ENCODE measurements at places on chromosomes 11 and 22.

- no peak for DNase-seq
These were observed 13.7 kb downstream of the ARHGEF17 start for GRCh38 chr11:73321604-73322381.

- no peak for DNase-seq
These were observed 318.7 kb downstream of the BRD1 start for GRCh38 chr22:49509016-49509415.

DNA sequence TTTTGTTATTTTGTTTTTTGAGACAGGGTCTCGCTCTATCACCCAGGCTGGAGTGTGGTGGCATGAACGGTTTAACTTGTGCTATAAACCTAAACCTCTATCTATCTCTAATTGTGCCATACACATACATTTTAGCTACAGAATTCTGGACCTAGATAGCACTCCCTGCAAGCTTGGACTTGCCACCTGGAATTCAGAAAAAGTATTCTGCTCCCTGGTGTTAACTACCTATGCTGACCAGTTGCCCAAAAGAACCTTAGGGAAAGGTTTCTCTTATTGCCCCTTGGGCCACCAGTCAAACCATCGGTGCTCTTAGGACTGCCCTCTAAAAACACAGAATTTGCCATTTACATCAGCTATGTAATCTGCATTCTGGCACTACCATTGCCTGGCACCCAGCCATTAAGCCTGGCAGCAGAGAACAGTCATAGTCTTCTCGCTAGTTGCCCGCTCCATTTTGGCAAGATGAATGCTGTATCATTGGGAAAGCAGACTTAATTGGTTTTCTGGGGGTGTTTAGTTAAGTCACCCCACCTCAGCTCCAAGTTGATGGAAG, 55.3 kb downstream of the ETS1 start:
- no peak for DNase-seq

DNA sequence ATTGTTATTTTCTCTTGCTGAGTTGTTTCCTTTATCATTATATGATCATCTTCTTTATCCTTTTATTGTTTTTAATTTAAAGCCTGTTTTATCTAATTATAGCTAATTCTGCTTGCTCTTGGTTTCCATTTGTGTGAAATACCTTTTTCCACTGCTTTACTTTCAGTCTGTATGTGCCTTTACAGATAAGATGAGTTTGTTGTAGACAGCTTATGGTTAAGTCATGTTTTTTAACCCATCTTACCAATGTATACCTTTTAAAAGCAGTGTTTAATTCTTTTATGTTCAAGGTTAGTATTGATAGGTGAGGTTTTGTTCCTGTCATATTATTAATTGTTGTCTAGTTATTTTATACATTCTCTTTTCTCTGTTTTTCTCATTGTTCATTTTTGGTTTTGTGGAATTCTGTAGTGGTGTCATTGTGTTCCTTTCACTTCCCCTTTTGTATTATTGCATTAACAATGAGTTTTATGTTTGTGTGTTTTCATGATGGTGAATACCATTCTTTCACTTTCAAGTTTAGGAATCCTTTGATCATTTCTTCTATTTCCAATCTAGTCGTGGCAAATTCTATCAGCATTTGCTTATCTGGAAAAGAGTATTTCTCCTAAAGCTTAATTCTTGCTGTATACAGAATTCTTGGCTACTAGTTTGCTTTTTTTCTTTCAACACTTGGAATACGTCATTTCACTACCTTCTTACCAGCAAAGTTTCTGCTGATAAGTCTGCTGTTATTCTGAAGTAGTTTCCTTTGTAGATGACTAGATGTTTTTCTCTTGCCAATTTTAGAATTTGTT, 21.8 kb downstream of the OR5AN1 start:
- DNase-seq: no peak

- peak; percentile 22 for DNase-seq
These were observed 223.6 kb downstream of the ADAMTS15 start for GRCh38 chr11:130671801-130672700.

DNA sequence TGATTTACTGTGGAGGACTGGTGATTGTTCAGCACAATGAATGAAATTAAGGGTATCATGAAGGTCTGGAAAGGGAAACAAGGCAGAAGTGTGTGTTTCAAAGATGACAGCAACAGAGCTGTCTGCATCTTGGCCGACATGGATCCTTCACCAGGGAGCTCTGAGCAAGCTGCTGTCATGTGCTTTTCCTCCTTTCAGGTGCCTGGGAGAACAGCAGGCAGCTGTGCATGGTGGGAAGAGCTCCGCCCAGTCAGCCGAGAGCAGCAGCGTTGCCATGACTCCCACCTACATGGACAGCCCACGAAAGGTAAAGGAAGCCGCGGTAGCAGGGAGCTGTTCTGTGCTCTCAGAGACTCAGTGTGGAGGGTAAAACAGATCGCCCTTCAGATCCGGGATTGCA, 87.1 kb upstream of the YWHAH start:
- no peak for DNase-seq

DNA sequence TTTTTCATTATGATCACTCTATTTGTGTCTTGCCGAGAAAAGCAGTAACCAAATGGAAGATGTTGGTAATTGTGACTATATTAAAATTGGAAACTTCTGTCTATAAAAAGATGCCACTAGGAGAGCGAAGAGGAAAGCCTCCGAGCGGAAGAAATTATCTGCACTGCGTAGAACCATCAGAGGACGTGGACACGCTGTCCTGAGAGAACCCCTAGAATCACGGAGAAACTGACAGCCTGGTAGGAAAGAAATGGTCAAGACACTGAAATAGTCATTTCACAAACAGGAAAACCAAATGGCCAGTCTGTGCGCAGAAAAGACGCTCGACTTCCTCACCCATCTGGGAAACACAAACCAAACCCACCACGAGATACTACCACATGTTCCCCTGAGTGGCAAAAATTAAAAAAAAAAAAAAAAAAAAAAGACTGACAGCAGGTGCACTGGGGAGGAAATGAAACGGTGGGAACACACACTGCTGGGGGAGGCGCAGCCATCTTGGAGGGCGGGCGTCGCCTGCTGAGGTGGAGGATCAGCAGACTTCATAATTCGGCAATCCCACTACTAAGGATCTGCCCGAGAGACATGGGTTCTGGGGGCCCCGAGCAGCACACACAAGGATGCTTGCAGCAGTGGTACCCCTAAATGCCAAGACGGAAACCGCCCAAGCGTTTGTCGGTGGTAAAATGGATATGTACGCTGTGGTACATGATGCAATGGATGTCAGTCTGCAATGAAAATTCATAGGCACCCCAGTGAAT, 21.3 kb downstream of the IFITM10 start:
- no peak for DNase-seq

GRCh38 chr11:117381481-117382387, 54.1 kb downstream of the CEP164 start:
- no peak for DNase-seq

DNA sequence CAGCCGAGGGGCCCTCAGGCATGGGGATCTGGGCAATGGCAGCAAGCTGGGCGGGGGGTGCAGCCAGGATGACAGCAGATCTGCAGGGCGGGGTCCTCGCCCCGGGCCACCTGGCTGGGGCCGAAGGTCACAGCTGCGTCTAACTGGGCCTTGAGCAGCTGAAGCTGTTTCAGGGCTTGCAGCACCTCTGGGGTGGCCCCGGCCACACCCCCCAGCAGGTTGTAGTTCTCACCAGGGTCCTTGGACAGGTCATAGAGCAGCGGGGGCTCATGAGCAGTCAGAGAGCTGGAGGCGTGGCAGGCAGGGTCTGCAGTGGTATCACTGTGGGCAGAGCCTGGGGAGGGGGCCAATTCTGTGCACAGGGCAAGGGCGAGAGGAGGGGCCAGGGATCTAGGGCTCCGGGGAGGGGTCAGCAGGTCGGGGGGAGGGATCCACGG, 2.8 kb downstream of the ARSA start:
- DNase-seq: no peak

DNA sequence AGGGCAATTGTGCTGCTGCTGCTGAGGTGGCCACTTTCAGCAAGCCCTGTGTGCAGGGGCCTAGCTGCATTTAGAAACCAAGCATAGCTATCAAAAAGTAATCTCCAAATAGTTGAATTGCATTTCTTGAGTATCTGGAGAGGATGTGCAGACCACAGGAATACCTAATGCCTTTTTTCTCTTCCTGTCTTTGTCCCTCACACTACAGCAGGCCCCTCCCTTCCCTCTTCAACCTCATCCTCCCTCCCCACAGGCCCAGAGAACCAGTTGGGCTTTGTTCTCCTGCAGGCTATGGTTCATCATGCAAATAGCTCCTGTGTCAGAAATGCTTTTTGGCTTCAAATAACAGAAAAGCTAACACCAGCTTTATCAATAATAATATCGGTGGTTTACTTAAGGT, 47.7 kb downstream of the DKK3 start:
- no peak for DNase-seq

DNA sequence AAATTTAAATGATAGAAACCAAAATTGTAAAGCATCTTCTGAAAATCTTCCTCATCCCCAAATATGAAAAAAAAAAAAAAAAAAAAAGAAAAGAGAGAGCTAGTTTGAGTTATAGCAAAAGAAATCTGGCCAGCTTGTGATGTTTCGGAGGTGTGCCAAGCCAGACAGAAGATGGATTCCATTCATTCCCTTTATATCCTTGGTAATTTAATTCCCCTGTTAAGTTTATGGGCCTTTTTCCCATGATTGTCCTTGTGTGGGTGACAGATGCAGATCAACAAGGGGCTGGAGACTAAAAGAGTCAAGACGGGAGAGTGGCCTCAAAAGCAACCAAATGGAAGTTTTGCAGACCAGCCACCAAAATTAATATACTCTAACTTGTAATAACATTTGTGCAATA, 47.6 kb upstream of the PARVA start:
- no peak for DNase-seq

DNA sequence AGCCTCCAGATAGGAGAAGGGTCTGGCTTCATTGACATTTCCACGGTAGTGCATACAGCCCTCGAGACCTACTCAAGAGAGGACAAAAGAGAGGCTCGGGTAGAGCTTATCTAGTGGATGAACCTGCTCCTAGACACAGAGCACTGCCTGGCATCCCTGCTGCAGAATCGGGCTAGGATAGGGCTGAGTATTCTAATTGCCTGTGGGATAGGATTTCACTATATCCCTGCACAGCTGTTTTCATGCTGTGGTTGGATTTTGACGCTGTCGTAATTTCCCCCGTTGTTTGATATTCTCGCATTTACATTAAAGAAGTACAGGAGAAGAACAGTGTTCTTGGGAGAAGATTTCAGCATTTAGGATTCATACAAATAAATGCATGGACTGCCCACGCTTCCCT, 107.8 kb downstream of the KIRREL3 start:
- DNase-seq: no peak

DNA sequence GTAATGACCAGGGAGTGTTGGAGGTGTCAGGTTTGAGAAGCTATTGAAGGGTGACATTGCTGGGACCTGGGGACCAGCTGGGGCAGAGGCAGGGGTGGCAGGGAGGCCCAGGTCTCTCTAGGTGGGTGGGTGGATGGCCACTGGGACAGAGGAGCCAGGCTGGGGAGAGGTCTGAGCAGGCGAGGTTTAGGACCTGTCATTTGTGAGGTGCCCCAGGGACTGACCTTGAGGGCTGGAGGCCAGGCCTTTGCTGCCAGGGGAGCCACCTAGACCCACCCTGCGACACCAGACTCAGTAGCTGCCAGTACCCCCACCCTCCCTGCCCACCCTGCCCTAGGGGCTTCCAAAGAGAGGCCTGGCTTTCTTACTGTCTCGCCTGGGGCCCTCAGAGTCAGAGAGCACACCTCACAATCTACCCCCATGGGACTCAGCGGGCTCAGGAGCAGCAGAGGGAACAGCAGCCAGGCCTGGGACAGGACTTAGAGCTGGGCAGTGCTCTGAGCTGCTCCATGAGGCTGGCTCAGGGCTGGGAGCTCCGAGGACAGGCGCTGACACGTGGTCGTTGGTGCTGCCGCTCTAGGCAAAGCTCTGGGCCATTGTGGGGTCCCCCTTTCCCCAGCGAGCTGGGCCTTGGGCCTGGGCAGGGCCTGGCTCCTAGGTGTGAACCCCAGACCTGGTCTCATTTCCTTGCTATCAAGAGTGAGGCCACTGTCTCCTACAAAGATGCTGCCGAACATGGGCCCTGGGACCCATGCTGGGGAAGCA, 28.6 kb upstream of the PPARA start:
- no peak for DNase-seq

GRCh38 chr11:132475026-132475425, 1057.3 kb downstream of the OPCML start:
- no peak for DNase-seq

DNA sequence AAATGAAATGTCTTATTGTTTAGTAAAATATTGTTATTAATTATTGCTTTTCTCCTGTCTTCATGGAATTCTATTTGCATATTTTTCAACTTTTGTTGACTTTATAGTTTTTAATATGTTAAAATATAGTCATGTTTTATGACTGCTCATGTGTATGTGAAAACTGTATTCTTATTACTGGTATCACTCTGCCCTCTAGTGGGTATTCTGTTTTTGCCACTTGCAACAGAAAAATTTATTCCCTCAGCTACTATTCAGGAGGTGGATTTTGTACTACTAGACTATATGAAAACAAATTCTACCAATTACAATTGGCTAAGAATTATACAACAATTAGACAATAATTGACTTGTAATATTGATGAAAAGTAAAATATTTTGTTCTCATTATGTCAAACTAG, 45.0 kb downstream of the OR4C6 start:
- DNase-seq: peak; percentile 47

DNA sequence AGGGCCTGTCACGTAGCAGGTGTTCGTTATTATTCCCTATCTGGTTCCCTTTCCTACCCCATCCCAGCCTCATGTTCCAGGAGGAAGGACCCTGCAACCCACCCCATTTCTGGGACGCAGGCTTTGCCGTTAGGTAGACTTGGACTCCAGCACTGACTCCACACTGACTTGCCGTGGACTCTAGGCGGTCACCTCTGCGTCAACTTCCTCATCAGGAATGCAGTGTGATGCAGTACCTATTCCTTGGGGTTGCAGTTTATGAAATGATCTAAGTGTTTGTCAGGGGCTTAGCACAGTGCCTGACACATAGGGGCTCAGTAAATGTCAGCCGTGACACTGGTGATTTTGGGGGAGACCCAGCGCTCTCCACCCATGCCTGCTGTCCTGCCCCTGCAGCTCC, 16.8 kb downstream of the DGKZ start:
- DNase-seq: no peak

- no peak for DNase-seq
These were observed 148.3 kb downstream of the JRKL start for GRCh38 chr11:96538104-96538503.

DNA sequence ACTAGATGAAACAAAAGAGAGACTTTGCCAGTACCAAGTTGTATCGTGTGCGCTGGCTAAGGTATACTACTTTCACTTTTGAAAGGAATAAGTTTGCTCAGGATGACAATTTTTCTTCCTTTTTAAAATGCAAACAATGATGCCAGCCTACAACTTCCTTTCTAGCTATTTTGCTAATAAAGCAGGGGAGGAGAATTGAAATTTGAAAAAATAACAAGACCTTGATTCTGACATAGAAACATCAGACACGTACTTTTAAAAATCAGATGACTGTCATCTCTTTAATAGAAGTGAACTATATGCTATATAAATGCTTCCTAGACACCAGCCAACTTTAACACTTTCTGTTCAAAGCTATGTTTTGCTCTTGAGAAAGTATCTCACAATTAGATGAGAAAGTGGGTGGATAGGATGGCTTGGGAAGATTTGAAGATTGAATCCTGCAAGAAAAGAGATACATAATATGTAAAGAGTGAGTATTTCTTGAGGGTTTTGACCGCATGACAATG, 41.7 kb upstream of the BLID start:
- no peak for DNase-seq

- no peak for DNase-seq
These were observed 50.7 kb downstream of the RRAS2 start for GRCh38 chr11:14308114-14308896.

GRCh38 chr11:8092587-8093424, 11.8 kb downstream of the TUB start:
- no peak for DNase-seq
